COLO829 (cell line): ENCODE measurements at places on chromosomes 5 and 9.

DNA sequence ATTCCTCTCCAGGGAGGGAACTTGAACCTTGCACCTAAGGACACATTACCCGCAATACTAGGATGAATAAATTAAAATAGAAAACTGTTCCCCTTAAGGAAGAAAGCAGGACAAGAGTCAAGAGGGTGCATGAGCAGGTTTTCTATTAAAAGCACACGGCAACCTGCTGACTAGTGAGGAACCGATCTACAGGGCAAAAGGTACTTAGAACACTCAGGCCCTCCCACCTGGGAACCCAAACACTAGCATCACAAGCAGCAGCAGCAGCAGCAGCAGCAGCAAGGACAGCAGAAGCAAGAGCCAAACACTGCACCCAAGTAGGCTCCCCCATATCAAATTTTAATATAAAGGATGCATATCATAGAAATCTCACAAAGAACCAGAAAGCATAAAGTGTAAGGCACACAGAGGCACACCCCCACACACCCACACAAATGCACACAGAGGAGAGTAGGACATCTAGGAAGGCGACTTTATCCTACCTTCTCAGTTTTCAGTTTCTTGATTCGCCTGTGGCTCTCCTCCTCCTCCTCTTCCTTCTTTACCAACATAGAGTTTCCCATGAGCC lies 2.8 kb downstream of the ZNF608 start:
- DNase-seq = no peak

- DNase-seq = no peak
Observed at GRCh38 chr9:108854641-108855528, 901 bp downstream of the ACTL7B start.

- DNase-seq = no peak
Observed at GRCh38 chr9:550333-550732, 291.2 kb upstream of the DMRT1 start.

DNA sequence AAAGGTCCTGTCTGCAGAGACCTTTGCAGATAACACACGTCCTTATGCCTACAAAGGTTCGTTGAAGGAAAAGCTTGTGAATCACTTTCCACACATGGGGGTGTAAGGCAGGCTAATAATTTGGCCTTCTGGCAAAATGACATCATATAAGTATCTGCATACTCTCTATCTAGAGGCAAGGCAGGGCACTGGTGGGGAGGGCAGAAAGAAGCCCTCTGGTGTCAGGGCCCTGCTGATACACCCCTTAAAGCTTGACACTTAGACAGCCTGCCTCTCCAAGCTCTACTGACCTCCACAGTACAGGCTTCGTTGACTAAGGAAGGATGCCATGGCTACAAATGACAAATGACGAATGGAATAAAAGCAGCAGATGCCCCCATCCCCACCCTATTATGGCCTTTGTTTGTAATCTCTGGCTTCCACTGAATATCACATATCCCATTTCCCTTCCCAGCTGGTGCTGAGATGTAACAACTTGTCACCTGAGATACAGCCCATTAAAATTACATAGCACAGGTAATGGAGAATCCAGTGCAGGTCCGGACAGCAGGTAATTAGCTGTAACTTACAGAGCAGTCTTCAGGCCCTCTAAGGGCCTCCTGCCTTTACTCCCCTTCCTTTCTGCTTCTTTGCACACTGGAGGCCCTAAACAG lies 76.9 kb upstream of the IFNK start:
- DNase-seq = no peak

DNA sequence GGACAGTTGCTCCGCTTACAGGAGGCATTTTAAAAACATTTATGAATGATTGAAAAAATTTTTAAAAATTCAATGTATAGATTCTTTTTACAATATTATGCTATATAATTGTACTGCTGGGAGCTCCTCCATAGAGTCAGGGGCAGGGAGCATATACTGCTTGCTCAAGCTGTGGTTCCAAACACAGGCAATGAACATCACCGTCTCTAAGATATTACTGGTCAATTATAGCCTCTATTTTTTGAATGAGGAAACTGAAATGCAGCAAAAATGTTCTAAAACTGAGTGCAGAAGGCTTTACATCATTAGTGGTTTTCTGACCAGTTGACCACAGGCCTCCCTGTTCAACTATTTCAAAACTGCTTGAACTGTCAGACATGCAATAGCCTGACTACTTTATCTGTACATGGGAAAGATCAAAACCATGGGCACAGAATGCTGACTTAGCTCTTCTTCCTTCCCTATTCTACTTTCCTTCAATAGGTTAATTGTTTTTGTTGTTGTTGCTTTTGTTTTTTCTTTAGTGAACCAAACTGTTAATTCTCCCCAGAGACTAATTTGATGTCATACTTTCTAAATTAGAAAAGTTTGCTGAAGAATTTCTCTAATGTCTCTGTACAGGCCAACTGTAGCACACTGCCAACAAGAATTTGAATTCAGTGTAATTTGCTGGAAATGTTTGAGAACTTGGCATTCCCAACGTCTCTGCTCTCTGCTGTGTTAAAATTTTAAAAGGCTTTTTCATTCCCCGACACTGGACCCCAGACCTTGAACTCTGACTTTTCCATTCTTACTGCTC lies 107.6 kb upstream of the MPDZ start:
- DNase-seq = no peak

DNA sequence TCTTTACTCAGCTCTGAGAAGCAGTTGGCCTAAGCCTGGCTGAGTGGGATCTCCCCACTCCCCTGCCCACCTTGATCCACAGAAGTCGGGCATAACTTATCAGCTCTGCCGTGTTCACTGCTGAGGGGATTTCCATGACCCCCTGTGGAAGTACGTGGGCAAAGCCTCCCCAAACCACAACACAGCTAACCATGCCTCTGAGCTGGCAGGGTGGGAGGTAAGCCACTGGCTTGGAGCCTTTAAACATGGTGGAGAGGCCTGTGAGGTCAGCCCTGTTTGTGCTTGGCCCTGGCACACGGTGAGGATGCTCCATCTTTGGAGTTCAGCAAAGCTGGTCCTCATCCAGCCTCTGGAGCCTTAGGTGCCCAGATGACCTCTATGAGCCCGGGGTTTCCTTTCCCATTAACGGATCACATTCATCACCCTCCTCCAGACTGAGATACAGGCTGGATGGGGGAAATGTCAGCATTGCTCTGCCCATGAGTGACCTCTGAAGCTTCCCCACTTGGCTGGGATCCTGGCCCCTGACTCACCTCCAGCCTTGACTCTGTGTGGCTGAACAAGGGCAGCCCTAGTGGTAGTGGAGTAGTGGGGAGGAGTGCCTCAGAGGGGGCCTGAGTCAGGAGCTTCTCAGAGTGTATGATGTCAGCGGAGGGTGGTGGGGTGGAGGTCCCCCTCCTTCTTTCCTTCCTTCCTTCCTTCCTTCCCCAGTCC lies 6.2 kb downstream of the PDLIM4 start:
- DNase-seq = no peak
